ENCODE measurements at places on chromosomes 3 and 15. TPM values are rescaled to one million over a fixed set of nuclear protein-coding genes. Genes with fewer than 3 reads are reported as not detected.

- no peak for DNase-seq
- H3K4me1 ChIP-seq: no peaks in the 10 kb centered on the region
- H3K27ac ChIP-seq: no peak overlapping the region
Measured at GRCh38 chr15:61623746-61624145, 394.6 kb upstream of the RORA start.

- H3K4me3 ChIP-seq: no peak overlapping the region
- peak overlapping the region; percentile 76 for H3K27ac ChIP-seq
- no peaks in the 10 kb centered on the region for H3K27me3 ChIP-seq
- peaks cover 20% of the 10 kb centered on the region for H3K4me1 ChIP-seq
- DNase-seq: peak; percentile 90
Measured at GRCh38 chr3:51340013-51340829, 44.9 kb upstream of the MANF start.

- H3K36me3 ChIP-seq: no peaks in the 10 kb centered on the region
- no peak overlapping the region for H3K27ac ChIP-seq
- H3K4me1 ChIP-seq: no peaks in the 10 kb centered on the region
Measured at GRCh38 chr3:13211605-13212210, 138.5 kb upstream of the IQSEC1 start.

GRCh38 chr3:53354945-53355498 lies 7.7 kb upstream of the DCP1A start:
- no peaks in the 10 kb centered on the region for H3K4me1 ChIP-seq
- H3K4me3 ChIP-seq: no peak overlapping the region
- no peaks in the 10 kb centered on the region for H3K27me3 ChIP-seq
- H3K36me3 ChIP-seq: no peaks in the 10 kb centered on the region
- no peak for DNase-seq

DNA sequence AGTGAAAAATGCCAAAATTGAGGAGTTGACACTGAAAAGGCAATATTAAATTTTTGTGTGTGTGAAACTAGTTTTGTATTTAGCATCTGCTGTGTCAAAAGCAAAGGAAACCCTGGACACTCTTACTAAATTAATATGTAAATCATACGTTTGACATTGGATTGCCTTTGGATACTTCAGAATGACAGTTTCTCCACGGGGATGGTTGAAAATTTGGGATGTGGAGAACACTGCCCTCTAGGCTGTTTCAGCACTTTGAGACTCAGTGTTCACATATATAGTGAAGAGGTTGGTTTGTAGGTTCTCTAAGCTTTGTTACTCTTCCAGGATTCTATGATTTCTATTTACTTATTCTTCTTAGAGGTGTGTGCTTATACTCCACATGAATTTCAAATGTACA lies 3.0 kb downstream of the ROBO2 start:
- no peak overlapping the region for H3K4me3 ChIP-seq
- peaks cover 4% of the 10 kb centered on the region for H3K27me3 ChIP-seq
- H3K36me3 ChIP-seq: no peaks in the 10 kb centered on the region
- H3K4me1 ChIP-seq: peaks cover 22% of the 10 kb centered on the region
- H3K27ac ChIP-seq: no peak overlapping the region
- no peak for DNase-seq

DNA sequence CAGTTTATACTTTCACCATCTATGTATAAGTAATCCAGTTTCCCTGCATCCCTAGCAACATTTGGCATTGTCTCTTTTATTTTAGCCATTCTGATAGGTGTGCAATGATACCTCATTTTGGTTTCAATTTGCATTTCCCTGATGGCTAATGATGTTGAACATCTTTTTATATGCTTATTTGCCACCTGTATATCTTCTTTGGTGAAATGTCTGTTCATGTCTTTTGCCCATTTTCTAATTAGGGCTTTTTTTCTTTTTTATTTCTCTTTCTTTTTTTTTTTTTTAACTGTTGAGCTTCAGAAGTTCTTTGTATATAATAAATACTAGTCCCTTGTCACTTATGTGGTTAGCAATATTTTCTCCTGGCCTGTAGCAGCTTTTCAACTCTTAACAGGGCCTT lies 68.9 kb downstream of the TM2D3 start:
- DNase-seq: no peak
- H3K27ac ChIP-seq: no peak overlapping the region
- H3K36me3 ChIP-seq: no peaks in the 10 kb centered on the region

GRCh38 chr3:101970905-101971304 lies 121.6 kb downstream of the NFKBIZ start:
- no peaks in the 10 kb centered on the region for H3K36me3 ChIP-seq
- H3K4me1 ChIP-seq: peaks cover under 1% of the 10 kb centered on the region
- H3K4me3 ChIP-seq: no peak overlapping the region
- no peaks in the 10 kb centered on the region for H3K27me3 ChIP-seq
- no peak for DNase-seq

UPK1B gene
- total RNA-seq: not detected

- DNase-seq: no peak
- no peaks in the 10 kb centered on the region for H3K27me3 ChIP-seq
- H3K27ac ChIP-seq: no peak overlapping the region
- peaks cover 6% of the 10 kb centered on the region for H3K4me1 ChIP-seq
Measured at GRCh38 chr3:46573701-46574100, 7.6 kb upstream of the LRRC2 start.

ADAMTSL3 gene
- total RNA-seq: 16.6 TPM

C3orf49 gene
- total RNA-seq: not detected

GRCh38 chr3:69443457-69443920 lies 57.6 kb upstream of the FRMD4B start:
- H3K4me3 ChIP-seq: no peak overlapping the region
- no peaks in the 10 kb centered on the region for H3K27me3 ChIP-seq
- DNase-seq: no peak
- peak overlapping the region; percentile 18 for H3K27ac ChIP-seq
- peaks cover 32% of the 10 kb centered on the region for H3K4me1 ChIP-seq
- H3K36me3 ChIP-seq: no peaks in the 10 kb centered on the region

DNA sequence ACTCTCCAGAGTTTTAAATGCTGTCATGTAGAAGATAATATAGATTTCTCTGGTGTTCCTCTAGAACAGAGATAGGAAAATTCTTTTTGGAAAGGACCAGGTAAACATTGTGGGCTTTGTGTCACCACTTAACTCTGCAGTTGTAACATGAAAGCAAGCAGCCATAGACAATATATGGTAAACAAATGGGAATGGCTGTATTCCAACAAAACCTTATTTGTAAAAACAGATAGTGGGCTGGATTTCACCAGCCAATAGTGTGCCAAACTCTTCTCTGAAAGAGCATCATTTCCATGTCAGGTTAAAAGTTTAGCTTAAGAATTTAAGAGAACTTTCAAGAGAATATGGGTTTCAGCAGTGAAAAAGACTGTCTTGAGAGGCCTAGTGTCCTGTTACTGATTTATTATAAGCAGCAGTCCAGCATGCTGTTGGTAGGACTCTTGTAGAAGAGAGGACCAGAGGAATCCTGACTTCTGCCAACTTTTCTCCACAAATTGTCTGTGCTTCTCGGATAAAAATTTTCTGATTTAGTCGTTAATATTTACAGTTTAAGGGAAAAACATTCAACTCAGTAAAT lies 107.7 kb downstream of the TCF12 start:
- no peak overlapping the region for H3K4me3 ChIP-seq
- no peak for DNase-seq
- H3K27ac ChIP-seq: no peak overlapping the region
- H3K36me3 ChIP-seq: no peaks in the 10 kb centered on the region
- no peaks in the 10 kb centered on the region for H3K27me3 ChIP-seq
